ENCODE measurements at places on chromosomes 2 and 18.

DNA sequence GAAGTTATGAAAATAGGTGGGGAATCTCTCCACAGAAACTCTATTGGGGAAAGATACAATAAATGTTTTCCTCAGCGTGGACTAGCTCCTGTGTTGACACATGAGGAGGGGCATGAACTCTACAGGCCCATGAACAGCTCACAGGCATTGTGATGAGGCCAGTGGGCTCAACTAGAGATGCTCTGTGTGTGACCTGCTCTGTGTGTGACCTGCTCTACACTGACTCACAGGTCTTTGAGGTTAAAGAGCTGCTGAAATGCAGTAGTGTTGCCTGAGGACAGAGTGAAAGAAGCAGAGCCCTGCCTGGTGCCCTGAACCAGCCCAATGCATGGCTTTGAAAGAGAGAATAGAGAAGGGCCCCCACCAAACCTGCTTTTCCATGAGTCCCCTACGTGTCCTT is 117.6 kb downstream of the MCFD2 start:
- DNase-seq: no peak

DNA sequence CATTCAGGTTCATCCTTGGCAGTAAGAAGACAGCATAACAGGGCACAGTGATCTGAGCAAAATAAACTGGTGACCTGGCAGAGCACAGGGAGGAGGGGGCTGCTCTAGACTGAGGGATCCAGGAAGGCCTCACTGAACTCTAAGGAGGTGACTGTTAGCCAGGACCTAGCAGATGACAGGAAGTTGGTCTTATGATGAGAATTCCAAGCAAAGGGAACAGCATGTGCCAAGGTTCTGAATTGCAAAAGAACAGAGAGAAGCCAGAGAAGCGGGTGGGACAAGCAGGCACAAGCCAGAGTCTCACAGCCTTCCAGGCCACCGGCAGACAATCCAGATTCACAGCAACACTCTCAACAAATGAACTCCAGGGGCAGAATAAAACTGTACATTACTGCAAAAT is 152.7 kb upstream of the PTPRM start:
- DNase-seq: no peak

GRCh38 chr2:8333177-8333831 is 348.6 kb upstream of the ID2 start:
- no peak for DNase-seq

DNA sequence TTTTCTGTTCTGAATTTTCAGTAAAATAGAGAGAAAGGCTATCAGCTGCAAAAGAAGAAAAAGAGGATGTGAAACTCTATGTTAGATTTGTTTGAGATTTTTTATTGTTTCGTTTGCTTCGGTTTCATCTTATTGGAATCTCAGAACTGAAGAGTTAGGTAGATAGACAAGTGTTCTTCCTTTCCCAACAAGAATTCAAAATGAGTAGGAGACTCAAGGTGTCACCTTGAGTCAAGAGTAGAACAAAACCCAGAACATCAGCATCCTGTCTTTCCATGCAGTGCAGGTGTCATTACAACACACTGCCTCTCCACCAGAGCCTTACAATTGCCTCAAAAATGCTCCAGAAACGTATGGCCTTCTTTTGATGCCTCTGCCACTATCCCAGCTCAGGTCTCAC is 21.1 kb downstream of the NBAS start:
- no peak for DNase-seq

- DNase-seq: no peak
Observed at GRCh38 chr2:100936070-100936741, 65.9 kb upstream of the RPL31 start.

DNA sequence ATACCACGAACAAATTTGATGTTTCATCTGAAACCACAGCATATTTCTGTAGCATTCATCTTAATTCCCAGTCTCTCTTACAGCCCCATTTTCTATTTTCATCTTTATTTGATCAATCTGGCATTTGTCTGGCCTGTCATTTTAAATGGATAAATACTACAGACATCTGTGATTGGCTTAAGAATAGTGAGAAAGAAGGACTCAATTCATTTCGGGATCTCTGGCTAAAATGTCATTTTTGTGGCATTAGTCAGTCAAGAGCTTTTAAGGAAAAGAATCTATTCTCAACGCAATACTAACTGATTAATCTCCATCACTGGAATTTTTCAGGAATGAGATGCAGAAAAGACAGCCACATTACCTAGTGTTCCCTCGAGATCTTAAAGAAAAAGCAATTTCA is 585.9 kb downstream of the IRS1 start:
- DNase-seq: no peak

DNA sequence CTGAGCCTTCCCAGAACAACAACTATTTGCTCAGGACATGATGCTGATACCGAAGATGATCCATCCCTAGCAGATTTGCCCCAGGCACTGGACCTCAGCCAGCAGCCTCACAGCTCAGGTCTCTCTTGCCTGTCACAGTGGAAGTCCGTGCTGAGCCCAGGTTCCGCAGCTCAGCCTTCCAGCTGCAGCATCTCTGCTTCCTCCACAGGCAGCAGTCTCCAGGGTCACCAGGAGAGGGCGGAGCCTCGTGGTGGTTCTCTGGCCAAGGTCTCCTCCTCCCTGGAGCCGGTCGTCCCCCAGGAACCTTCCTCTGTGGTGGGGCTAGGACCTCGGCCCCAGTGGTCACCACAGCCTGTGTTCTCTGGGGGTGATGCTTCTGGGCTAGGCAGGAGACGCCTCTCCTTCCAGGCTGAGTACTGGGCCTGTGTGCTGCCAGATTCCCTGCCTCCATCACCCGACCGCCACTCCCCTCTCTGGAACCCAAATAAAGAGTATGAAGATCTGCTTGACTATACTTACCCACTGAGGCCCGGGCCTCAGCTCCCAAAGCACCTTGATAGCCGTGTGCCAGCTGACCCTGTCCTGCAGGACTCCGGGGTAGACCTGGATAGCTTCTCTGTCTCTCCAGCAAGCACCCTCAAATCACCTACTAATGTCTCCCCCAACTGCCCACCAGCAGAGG is 15.4 kb downstream of the CEP68 start:
- DNase-seq: no peak

- no peak for DNase-seq
Observed at GRCh38 chr2:158497486-158497885, 40.7 kb downstream of the PKP4 start.

- no peak for DNase-seq
Observed at GRCh38 chr2:225074919-225075681, 32.8 kb upstream of the DOCK10 start.

DNA sequence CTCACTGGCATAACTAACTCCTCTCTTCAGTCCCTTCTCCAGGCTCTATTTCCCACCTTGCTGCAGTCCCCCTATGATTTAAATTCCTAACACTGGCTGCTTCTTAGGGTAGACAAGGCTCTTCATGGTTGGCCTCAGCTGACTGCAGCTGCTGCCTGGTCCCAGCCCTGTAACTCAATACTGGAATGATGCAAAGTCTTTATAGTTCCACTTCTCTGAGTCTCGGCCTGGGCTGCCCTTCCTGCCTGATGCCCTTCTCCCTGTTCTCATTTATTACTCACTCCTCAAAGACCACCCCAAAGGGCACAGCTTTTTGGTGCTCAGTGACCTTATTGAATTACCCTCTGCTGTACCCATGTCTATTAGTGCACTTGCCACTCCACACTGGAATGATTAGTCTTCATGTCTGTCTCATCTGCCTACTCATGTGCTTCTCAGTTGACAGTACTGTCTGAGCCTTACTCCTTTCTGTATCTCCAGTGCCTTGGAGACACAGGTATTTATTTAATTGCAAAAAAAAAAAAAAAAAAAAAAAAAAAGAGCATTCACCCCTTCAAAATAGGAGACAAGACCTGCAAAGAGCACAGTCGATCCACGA is 199.4 kb upstream of the REV1 start:
- no peak for DNase-seq

GRCh38 chr18:31403409-31403808 is 26.8 kb downstream of the DSG4 start:
- DNase-seq: no peak

DNA sequence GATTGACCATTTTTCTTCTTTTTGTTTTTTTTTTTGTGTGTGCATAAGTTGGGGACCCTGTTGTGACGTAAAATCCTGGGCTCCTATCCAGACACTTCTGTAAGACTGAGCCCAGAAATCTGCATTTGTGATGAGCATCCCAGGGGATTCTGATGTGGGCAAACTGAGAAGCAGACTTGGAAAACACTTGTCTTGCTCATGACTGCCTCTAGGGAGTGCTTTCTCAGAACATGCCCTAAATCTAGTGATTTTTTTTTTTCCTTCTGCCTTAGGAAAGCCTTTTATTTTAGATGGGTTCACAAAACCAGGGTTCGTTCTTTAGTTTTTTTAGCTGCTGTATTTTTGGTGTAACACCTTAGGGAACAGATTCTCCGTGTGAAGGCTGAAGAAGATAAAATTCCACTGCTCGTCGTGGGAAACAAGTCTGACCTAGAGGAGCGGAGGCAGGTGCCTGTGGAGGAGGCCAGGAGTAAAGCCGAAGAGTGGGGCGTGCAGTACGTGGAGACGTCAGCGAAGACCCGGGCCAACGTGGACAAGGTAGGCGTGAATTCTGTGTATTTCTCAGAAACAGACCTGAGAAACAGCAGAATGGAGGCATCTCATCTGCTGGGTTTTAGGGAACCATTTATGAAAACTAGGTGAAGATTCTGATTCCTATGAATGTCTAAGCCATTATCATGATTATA is 36.7 kb downstream of the RALB start:
- no peak for DNase-seq

DNA sequence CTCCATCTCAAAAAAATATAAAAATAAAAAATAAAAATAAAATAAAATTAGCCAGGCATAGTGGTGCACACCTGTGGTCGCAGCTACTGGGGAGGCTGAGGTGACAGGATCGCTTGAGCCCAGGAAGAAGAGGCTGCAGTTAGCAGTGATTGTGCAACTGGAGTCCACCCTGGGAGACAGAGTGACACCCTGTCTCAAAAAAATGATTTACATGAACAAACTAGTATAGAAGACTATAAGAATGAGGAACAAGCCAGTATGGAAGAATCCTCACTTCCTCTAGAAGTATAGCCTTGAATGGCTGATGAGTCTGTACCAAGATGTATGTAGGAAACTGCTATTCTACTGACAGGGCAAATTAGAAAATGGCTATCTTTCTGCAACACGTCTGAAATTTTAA is 10.9 kb downstream of the YES1 start:
- DNase-seq: peak; percentile 3

- peak; percentile 59 for DNase-seq
Observed at GRCh38 chr18:23498877-23499276, 4.4 kb upstream of the RMC1 start.

GRCh38 chr2:150063931-150064548 is 423.4 kb downstream of the RND3 start:
- DNase-seq: no peak

- DNase-seq: no peak
Observed at GRCh38 chr2:45636008-45636407, 15.5 kb upstream of the PRKCE start.

GRCh38 chr2:222799262-222799918 is 61.4 kb upstream of the ACSL3 start:
- no peak for DNase-seq

DNA sequence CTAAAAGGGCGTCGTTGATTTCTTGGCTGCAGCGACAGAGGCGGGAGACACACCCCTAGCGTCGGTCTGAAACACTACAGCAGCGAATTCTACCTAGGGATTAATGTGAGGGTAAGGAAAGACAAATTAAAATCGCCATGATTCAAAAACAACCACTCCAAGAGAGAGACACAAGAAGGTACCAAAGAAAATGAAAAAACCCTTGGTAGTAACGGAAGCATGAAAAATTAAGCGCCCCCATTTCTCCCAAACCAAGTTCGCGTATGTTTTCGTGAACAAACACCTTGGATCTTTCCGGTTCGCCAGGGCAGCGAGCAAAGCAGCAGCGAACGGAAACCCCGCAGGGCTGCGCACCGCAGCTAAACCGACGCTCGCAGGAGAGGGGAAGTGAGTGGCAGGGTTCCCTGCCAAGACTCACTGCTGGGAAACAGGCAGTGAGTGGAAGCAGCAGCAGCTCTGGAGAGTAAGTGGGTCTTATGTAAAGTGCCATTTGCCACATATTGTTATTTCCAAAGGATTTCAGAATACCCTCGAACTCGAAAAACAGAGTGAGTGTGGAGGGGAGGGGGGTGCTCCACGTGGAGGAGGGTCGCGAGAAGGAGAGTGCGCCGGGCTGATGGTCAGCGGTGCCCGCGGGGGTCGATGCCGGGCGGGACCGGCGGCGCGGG is 1.0 kb downstream of the PPP3R1 start:
- DNase-seq: peak; percentile 81

GRCh38 chr2:168137510-168138180 is 109.8 kb downstream of the STK39 start:
- DNase-seq: no peak

- peak; percentile 71 for DNase-seq
Observed at GRCh38 chr18:48990481-48991318, 39.9 kb upstream of the SMAD7 start.

DNA sequence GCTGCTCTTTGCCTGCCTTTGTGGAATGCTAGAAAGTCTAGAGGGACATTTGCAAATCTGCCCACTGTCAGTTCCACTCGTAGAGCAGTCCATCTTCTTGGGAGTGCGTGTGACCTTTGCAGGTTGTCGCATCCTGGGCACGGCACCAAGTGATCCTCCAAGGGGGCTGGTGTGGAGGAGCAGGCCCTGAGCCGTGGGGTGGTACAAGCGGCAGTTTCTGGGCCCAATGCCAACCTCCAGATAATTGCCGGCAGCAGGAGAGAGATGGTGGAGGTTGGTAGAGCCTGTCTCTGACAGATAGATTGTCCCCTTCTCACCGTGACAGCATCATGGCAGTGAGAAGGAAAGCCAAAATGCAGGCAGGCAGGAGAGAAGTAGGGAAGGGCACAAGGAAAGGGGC is 150.7 kb upstream of the SLC14A2 start:
- no peak for DNase-seq

DNA sequence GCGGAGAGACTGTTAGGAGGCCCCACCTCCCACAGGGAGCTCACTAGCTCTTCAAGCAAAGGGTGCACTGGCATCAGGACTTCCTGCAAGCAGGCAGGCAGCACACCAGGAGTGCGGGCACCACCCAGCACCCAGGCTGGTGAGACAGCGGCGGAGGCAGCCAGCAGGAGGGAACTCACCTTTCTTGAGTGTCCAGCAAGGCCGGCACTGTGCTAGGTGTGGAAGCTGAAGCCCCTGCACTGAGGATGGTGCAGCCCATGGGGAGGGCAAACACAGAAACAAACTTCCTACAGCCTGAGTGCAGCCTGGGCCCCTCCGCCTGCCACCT is 100.7 kb upstream of the ID2 start:
- no peak for DNase-seq

GRCh38 chr2:20094142-20094755 is 42.8 kb upstream of the LAPTM4A start:
- DNase-seq: no peak

DNA sequence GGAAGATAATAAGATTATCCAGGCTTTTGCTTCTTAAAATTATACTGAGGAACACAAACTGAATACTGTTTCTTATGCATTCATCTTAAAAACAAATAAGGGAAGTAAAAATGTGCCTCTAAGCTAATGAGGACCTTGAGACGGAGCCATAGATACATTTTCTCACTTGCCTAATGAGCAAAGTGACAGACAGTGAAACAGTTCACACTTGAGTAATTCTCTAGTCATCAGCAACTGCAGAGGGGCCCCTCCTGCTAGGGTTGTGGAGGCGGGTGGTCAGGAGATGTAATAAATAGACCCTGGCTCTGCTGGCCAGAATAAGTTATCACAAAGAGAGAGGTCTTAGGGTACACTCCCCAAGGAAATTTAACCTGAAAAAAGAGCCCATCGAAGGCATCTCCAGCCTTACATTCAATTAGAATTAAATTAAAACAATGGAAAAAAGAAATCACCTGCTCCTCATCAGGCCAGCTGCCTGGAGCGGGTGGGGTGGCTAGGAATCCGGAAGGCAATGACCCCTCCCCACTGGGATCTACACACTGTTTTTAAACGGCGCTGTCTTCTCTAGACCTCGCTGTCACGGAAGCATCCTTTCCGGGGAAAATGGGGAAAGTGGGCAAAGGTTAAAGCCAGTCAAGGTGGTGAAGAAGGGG is 32.6 kb upstream of the INSIG2 start:
- peak; percentile 36 for DNase-seq

All from inflammatory macrophage treated with lipopolysaccharide for 1 hour (primary cell).